ENCODE measurements at places on chromosomes 13 and 19.

- no peak for DNase-seq
Measured at GRCh38 chr13:81458170-81458569, 1117.2 kb upstream of the SPRY2 start.

- DNase-seq: no peak
Measured at GRCh38 chr19:48493718-48494401, 17.8 kb downstream of the LMTK3 start.

DNA sequence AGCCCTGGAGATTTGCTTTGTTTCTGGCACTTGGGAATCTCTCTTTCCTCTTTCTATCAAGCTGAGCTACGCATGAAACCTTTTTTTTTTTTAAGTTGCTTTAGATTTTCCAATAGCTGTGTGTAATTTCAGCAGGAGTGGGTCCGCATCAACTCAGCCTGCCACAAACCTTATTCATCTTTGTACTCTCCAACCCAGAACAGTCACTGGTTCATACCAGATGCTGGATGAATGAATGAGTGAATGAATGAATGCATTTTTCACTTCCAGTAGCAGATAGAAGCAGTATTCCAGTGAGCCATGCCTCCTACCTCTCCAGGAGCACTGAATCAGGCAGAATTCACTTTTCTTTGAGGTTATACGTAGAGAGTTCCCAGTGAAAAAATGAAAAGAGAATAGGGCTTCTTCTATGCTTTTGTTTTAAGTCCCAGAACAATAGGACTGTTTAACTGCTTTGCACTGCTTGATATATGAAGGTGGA, 221.1 kb downstream of the TM9SF2 start:
- DNase-seq: no peak

GRCh38 chr13:91574766-91575165, 176.3 kb downstream of the GPC5 start:
- DNase-seq: no peak

DNA sequence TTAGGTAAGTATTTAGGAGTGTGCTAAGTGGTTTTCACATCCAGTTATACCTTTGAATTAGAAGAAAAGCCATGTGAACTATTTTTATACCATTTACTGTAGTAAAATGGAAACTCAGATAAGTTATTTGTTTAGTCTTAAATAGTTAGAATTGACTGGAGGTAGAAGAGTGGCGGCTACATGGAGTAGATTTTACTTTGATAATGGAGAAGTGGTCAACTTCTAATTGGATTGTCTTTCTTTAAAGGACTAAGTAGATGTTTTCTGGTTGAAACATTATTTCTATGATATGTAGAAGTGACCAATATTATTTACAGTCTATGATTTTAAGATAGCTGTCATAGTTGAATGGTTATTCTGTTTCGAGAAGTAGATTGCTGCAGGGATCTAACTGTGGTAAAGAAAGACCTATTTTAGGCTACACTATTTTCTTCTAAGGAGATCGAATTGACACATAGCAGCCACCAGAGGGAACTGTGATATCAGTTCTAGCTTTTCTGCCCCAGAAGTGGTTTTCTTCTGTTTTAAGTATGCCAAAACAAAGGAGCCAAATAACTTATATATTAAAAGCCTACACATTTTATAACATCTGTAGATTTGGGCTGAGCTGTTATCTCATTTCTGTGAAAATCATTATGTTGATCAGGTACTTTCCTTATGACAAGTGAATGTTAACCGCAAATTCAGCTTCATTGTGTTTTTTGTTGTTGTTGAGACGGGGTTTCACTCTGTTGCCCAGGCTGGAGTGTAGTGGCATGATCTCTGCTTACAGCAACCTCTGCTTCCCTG, 26.1 kb downstream of the ZMYM2 start:
- DNase-seq: peak; percentile 64

- DNase-seq: no peak
Measured at GRCh38 chr13:39982745-39983144, 327.3 kb downstream of the COG6 start.

DNA sequence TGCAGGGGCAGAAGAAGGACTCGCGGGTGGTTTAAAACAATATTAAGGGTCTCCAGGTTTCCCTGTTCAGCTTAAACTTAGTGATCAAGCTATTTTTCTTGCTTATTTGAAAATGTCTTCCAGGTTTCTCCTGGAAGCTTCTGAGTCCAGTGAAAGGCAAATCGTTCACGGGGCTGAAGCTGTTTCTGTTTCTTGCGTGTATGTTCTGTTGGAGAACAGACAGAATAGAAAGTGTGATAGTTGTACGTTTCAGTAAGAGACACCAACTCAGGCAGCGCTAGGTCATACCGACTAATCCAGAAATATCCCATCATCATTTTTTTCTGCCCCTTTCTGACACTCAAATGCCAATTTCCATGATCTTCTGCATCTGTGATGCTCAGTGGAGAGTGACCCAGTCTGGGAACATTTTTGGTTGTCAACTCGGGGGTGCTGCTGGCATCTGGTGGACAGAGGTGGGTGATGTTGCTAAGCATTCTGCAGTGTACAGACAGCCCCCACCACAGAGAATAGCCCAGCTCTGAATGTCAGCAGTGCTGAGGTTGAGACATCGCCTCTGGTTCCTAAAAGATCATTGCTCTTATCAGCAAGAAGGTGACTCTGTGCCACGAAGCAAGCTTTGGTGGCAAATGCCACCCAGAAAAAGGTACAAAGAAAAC, 4.3 kb downstream of the KLF2 start:
- peak; percentile 48 for DNase-seq

GRCh38 chr19:15108845-15109767, 1.9 kb downstream of the SYDE1 start:
- DNase-seq: no peak

DNA sequence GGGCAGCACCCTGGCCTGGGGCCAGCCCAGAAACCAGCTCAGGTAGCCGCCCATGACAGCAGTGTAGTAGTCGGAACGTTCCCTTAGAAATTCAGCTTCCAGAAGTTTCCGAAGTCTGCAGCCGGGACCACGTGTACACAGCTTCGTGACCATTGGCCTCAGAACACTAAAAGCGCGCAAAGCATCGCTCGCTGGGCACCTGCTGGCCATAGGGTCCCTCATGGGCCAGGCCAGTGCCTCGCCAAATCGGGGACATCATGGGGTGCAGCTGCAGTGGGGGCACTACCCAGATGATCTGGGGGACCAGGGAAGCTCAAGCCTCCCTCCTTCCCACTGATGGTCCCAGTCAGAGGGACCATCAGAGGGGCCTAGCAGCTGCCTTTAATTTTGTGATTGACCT, 384.5 kb downstream of the MTUS2 start:
- DNase-seq: no peak

Measured in ELR (cell line).